DMS53 (cell line): ENCODE measurements at places on chromosomes 7 and 10.

DNA sequence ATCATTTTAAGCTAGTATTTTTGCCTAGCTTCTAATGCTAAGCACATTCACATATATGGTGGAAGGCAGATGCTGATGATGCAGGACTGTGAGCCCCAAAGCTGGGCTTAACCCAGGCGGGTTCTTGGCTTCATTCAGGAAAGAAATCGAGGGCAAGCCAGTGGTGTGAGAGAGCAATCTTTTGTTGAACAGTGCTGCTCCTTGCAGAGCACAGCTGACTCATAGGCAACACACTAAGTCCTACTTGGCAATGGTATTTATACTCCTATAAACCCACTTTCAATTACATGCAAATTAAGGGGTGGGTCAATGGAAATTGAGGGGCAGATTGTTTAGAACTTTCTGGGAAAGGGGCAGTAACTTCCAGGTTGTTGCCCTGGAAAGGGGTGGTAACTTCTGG, 42.0 kb upstream of the CELF2 start:
- no peak for DNase-seq

DNA sequence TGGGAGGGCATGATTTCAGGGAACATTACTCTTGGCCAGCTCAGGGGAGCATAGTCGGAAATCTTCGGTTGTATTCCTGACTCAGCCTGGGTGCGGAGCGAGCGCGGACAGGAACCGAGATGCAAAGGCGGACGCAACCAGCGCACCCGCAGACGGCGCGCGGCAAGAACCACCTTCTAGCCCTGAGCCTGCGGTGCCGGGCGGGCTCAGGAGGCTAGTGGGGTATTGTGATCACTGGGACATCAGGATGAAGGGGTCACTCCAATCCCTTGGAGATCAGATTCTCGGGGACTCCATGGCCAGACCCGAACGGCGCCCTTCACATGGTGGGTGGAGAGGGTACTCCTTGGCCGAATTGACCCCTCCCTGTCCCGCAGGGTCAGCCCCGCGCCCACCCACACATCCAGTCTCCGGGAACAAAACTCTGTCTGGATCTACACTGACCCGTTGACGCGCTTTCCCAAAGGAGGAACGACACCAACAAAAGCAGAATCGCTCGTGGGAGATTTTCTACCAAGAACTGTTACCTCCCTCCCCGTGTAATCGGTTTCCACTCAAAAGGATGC, 730.5 kb downstream of the ZWINT start:
- peak; percentile 83 for DNase-seq

GRCh38 chr7:151524331-151524730, 4.6 kb upstream of the RHEB start:
- DNase-seq: peak; percentile 90

DNA sequence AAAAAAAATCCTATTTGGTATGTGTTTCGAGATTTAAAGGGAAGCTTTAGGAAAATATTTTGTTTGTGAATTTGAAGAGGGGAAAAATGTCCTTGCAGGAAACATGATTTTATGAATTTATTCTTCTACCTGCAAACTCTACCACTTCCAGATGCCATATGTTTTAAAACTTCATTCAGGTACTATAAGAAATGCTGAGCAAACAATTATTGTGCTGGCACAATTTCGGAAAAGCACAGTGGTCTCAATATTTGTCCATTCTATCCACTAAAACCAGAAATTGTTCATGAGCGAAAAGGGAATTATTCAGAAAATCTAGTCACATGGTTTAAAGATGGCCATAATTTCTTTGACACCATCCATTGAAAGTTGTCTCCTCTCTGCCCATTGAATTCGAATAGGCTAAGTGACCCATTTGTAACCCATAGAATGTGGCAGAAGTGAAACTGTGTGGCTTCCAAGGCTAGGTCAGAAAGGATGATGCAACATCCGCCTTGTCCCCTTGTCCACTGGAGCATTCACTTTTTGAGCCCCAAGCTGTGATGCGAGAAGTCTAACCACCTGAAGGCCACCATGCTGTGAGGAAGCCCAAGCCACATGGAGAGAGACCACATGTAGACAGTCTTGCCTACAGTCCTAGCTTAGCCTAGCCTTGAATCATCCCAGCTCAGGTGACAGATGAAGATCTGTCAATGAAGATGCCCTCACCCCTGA, 189.8 kb upstream of the PRKCQ start:
- DNase-seq: no peak

DNA sequence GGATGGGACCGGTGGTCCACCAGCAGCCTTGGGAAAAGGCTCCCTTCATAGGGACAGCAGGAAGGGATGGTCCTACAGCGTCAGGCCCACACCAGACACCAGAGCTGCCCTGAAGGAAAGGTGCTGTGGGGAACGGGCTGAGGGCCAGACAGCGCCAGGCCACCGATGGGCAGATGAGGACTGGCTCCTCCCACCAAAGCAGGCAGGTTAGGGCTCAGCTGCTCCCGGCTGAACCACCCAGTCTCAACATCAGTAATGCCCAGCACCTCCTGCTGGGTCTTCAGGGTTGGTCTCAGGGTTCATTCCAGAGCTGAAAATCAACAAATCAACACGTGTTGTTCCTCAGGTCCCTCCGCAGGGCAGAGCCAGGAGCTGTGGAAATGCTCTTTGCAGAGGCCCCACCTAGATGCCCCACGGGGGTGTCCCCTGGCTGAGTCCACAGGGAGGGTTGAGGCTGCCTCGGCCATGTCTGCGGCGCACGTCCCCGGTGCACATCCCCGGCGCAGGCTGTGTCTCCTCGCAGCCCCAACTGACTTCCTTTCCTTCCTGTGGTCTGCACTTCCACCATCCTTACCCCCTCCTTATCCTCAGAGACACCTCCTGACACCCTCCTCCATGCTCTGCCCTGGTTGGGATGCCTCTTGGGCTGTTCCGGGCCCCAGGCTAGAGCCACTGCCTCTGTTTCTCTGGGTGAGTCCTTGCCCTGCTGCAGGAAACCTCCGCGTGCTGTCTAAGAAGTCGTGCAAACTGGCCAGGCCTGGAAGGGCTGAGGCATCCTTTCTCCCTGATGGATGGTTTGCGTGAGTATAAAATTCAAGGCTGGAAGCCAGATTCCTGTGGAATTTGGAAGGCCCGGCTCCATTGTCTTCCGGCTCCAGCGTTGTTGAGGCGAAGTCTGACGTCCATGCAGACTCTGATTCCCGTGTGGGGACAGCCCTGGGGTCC, 32.8 kb upstream of the CFAP46 start:
- DNase-seq: no peak

DNA sequence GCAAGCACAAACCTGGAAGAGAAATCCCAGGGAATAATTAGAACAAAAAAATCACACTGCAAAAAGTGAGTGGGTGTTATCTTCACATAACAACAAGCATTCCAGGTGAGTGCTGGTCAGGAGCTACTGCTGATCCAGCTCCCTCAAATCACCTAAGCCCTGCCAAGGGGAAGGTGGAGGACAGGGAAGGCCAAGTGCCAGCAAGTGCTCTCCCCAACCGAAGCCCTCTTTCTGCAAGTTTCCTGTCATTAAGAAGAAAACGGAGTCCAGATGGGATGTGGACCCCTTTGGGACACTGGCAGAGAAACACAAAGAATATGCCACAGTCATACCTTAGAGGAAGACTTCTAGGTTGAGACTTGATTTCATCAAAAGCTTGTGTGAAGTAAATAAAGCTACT, 933.0 kb upstream of the ZNF722 start:
- no peak for DNase-seq

DNA sequence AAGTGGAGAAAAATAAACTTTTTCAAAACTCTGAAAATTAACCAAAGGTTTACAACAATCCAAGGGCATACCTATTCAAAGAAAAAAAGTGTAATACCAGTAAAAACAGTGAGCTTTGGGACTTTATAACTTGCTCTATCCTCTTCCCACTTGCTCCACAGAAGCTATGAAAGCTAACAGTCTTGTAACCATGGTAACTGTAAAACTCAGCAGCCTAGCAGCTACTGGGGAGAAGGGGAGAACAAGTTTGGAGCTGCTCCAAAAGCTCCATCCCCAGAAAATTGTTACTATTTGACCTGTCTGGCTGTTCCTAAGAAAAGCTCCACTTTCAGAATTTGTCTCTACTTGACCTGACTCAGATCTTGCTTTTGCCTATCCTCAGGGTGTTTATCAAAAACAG, 191.5 kb downstream of the OTUD1 start:
- DNase-seq: peak; percentile 22

DNA sequence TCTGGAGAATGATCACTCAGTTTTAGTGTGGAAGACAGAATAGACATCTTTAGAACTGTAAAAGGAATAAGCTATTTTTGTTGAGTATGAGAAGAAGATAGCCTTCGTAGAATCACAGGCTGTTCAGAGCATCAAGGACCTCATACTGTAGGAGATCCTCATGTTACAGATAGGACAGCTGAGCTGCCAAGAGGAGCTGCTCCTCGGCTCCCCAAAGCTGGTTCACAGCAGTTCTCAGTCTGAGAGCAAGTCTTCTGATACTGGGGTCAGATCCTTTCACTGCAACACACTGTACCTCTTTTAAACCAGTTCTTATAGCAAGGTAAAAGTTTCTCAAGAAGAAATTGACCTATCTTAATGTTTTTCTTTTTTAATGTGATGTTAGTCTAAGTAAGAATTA, 17.1 kb downstream of the CCNY start:
- DNase-seq: no peak
